ENCODE measurements at places on chromosomes 13 and 19.

- no peak for DNase-seq
Observed at GRCh38 chr19:16890461-16891184, 1.8 kb downstream of the F2RL3 start.

GRCh38 chr19:49387936-49388372 lies at the start of gene KASH5:
Gene KASH5, plus strand, starts transcription at chr19:49388249. Its CDS starts 2,635 bp downstream, at chr19:49390884.
- DNase-seq: peak; percentile 27

GRCh38 chr13:39561971-39562370 lies 41.0 kb downstream of the LHFPL6 start:
- DNase-seq: no peak

DNA sequence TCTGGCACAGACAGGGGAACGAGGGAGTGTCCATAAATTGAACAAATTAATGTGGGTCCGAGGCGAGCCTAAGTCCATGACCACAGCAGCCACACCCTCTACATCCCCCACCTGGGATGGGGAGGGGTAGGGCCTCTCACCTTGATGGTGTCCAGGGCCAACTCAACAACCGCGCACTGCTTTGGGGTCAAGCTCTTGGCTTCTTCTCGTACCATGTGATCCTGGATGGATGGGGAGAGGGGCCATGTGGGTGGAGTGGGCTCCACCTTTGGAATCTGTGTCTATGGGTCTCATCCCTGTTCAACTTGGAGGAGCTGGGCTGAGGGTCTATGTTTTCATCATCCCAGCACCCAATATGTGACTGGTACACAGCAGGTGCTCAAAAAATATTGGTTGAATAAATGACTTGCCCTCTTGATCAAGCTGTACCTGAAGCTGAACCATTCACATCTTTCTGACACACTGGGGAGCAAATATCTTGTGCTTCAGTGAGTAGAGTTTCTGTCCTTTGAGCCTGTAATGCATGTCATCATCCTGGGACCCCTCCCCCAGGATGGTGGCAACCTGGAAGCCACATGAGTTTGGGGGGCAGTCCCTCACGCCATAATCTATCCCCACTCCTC lies 62.9 kb downstream of the COLGALT1 start:
- no peak for DNase-seq

- no peak for DNase-seq
Observed at GRCh38 chr19:3457528-3458228, 22.6 kb downstream of the SMIM24 start.

GRCh38 chr19:48673436-48674100 lies 751 bp upstream of the NTN5 start:
- no peak for DNase-seq

DNA sequence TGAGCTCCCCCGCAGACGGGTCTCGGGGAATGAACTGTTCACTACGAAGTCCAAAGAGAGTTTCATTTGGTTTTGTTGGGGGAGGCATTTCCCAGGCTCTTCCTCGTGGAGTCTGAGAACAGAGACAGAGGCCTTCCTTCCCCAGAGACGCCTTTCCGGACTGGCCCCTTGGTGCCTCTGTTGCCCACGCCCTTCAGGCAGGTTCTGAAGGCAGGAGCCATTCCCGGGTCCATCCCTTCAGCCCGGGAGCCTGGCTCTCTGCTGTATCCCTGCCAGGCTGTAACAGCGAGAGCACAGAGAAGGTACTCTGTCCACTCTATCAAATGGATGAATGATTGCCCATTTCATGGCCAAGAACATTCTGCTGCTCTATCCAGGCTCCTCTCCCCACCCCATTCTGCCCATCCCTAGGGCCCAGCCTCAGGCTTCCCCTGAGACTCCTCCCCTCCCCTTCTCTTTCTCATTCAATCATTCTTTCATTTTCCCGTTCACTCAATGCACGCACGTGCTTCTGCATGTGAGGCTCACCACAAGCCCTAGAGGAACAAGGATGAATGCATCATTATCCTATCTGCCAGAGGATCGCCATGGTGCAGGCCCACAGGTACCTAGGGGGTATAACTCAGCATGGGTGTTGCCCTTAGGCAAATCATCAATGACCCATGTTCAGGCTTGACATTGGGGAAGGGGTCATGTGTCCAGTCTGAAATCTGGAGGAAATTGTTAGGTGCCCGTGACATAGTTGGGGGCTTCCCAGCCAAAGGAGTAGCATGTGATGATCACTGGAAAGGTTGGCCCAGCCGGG lies 298.6 kb downstream of the ZNF536 start:
- DNase-seq: no peak

GRCh38 chr13:33296793-33297425 lies 11.4 kb upstream of the STARD13 start:
- DNase-seq: no peak

DNA sequence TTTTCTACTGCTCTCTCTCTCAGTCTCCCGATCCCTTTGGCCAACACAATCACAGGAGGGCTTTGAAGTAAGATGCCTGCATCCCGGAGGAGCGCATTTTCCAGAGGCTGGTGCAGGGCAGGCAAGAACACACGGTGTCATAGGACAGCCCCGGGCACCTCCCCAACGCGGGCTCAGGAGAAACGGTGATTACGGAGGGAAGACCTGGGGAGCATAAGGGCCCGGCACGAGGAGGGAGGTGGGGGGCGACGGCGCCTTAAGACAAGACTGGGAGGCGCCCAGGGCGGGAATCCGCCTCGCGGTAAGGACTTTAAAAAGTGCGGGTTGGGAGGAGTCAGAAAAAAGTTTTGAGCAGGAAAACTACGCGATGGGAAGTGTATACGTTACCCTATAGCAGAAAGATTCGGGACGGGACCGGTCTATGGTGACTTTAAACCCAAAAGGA lies 18.7 kb upstream of the ZNF888 start:
- no peak for DNase-seq

DNA sequence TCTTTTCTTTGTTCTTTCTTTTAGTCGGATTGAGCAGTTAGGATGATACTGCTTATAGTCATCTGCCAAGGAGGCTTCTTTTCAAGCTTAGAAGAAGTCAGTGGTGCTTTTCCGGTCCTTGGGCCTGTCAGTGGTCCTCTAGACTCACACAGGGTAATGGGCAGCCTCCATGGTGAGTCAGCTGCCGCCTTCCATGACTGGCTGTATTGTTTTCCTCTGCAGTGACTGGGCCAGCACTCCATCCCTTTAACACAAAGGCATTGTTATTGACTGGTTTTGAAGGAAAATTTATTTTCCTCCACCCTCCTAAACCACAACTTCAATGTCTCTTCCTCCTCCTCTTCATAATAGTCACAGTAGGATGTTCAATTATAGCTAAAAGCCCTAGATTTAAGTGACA lies 47.1 kb upstream of the CNMD start:
- DNase-seq: no peak

GRCh38 chr13:94121686-94122085 lies 357.8 kb downstream of the DCT start:
- no peak for DNase-seq

- DNase-seq: no peak
Observed at GRCh38 chr13:50070186-50070585, 54.9 kb downstream of the KCNRG start.

DNA sequence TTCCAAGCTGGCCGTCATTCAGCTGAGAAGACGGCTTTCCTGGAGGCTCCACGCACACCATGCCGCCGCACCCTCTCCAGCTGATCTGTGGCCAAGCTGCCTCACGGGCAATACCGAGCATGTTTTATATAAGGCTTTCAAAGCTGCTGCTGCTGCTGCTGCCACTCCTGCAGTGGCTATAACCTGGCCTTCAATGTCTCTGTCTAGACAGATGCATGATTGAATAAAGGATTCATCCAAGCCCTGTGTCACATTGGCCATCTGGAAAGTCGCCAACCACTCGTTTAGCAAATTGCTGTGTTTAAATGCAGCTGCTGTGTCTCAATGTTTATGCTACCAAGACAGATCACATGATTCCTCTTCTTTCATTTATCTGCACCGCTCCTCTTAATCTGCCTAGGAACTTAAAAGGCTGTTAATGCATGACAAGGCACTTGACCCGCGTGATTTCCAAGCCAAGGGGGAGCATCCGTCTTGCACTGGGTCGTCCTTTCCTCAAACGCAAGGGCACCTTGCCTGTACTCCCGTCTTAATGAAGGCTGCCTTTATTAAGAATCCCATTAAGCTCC lies 114.3 kb downstream of the TEX26 start:
- DNase-seq: no peak

GRCh38 chr13:82867284-82867683 lies 1015.0 kb downstream of the SLITRK1 start:
- DNase-seq: no peak

GRCh38 chr13:32837307-32837972 lies 178.8 kb upstream of the KL start:
- no peak for DNase-seq

- no peak for DNase-seq
Observed at GRCh38 chr13:105365831-105366230, 1169.6 kb downstream of the EFNB2 start.

DNA sequence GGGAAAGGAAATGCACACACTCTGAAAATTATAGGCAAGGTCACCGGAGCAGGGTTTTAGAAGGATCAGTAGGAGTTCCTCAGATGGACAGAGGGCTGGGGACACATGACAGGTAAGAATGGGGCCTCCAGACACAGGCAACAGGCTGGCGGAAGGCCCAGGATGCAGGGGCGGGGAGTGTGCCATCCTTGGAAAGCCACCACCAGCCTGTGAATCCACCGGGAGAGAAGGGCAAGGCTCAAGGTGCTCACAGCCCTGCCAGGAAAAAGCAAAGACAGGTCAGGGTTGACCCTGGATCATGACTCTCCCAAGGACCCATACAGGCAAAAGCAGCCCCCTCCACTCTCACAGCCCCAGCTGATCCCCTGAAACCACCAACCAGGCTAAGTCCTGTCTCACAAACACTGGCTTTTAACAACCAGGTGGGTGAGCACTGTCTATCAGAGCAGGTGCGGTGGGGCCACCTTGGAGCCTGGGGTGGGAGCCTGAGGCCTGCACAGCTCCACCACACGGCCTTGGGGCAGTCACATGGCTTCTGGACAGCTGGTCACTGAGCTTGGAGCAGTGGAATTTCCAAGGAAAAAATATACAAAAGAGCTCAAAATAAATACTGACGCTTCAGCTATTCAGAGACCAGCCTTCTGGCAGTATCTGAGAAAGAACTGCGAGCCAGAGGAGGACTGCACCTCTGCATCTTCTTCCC lies 35.2 kb upstream of the ISYNA1 start:
- no peak for DNase-seq

- no peak for DNase-seq
Observed at GRCh38 chr19:45716359-45717130, 14.2 kb downstream of the FBXO46 start.

GRCh38 chr19:24059563-24060295 lies 27.3 kb upstream of the ZNF254 start:
- DNase-seq: no peak

DNA sequence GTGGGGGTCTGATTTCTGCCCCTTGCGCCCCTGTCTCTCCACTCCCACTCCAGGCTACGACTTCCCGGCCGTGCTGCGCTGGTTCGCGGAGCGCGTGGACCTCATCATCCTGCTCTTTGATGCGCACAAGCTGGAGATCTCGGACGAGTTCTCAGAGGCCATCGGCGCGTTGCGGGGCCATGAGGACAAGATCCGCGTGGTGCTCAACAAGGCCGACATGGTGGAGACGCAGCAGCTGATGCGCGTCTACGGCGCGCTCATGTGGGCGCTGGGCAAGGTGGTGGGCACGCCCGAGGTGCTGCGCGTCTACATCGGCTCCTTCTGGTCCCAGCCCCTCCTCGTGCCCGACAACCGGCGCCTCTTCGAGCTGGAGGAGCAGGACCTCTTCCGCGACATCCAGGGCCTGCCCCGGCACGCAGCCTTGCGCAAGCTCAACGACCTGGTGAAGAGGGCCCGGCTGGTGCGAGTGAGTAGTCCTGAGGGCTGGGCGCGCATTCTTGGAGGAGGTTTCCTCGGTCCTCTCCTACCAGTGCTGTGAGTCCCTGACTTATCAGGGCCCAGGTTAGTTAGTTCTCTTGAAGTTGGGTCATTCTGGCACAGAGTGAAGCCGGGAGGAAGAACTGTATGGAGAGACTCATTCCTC lies 12.7 kb downstream of the EHD2 start:
- no peak for DNase-seq

- DNase-seq: peak; percentile 10
Observed at GRCh38 chr13:29925457-29926097, 75.2 kb upstream of the UBL3 start.

DNA sequence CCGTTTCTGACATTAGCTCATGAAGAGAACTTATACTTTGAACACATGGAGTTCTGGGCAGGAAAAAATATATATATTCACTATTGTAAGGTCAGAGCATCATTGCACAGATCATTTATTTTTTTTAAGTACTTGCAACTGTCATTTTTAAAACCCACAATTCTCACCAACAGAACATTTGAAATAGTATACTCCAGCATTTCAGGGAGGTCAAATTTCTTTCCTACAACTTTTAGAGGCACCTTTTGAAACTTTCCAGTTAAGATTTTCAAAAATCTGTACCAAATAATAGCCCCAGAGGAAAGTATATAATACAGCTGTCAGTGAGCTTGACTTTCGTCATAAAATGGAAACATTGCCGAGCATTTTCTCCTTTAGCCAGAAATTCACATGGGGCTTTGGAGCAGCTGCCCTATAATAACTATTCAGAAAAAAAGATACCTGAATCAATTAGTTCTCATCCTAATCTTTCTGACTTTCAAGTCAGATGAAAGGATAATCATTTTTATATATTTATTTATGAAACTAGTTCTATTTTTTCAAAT lies 10.9 kb downstream of the KCTD12 start:
- no peak for DNase-seq

DNA sequence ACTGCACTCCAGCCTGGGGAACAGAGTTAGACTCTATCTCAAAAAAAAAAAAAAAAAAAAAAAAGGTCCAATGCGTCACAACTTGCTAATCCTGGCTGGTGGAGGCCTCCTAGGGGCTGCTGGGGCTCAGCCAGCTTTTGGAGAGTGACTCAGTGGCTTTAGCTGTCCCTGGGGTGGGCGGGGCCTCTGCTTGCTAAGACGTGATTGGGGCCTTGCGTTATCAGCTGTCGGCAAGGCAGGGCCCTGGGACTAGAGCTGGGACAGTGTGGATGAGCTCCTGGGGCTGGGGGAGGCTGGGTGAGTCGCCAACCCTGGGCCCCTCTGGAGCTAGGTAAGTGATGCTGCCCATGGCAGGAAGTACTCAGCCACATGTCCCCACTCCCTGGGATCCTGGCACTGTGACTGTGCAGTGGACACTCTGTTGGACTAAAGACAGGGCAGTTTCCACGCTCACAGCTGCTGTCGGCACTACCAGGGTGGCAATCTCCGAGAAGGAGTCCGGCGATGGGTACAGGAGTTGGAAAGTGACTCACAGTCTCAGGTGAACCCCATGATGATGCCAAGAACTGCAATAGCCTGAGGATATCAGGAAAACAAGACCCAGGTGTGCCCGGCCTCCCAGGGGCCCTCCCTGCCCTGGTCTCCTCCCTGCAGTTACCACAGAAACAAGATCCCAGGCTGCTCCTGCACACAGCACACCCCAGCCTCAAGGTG lies 32.2 kb downstream of the F2RL3 start:
- DNase-seq: no peak

GRCh38 chr19:467554-467953 lies 6.7 kb upstream of the SHC2 start:
- DNase-seq: no peak

GRCh38 chr19:2578901-2579677 lies 103.2 kb downstream of the GADD45B start:
- no peak for DNase-seq

GRCh38 chr19:34539396-34539795 lies 57.8 kb downstream of the WTIP start:
- no peak for DNase-seq
